ENCODE measurements at places on chromosomes 16 and 17. TPM values are rescaled to one million over a fixed set of nuclear protein-coding genes. Genes with fewer than 3 reads are reported as not detected.

ARHGDIG gene
- 4.1 TPM for polyA plus RNA-seq

SLC35B1 gene
- 21.7 TPM for polyA plus RNA-seq

SPEM2 gene
- not detected for polyA plus RNA-seq

DNAJA3 gene
- polyA plus RNA-seq, result 21.6 TPM

SYT17 gene
- 2.1 TPM for polyA plus RNA-seq

SLC43A2 gene
- polyA plus RNA-seq, result 17.0 TPM

TEKT5 gene
- not detected for polyA plus RNA-seq

C1QL1 gene
- polyA plus RNA-seq, result 1.7 TPM

KRTAP2-3 gene
- not detected for polyA plus RNA-seq

HAS3 gene
- 0.67 TPM for polyA plus RNA-seq

Data from adipose tissue (tissue), 3 donors.